ENCODE measurements at places on chromosomes 1 and 21.

- DNase-seq: no peak
These were observed 16.3 kb downstream of the OR2B11 start for GRCh38 chr1:247441606-247442005.

DNA sequence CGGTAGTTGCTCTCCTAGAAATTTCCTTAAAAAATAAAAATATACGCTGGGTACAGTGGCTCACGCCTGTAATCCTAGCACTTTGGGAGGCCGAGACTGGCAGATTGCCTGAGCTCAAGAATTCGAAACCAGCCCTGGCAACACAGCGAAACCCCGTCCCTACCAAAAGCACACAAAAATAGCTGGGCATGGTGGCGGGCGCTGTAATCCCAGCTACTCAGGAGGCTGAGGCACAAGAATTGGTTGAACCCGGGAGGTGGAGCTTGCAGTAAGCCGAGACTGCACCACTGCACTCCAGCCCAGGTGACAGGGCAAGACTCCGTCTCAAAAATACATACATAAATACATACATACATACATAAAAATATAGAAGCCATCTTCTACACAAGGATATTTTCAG, 262.8 kb downstream of the AKT3 start:
- DNase-seq: no peak

DNA sequence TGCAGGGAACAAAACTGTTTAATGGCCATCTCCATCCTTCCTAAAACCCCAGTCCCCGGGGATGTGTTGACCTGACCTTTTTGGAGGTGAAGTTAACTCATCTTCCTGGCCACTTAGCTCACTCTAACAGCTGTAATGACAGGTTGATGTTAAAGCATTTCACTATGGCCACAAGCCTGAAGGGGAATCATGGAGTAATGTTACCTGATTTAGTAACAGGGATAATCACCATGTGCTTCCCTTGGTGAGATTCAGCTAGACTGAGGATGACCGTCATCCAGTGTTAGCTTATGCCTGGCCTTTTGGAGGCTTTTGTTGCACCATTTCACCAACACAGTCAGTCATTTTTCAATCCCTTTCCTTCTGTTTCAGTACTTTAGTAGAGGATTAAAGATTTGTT, 64.3 kb upstream of the RAVER2 start:
- DNase-seq: no peak

GRCh38 chr1:199151634-199152425, 513.0 kb downstream of the PTPRC start:
- DNase-seq: no peak

DNA sequence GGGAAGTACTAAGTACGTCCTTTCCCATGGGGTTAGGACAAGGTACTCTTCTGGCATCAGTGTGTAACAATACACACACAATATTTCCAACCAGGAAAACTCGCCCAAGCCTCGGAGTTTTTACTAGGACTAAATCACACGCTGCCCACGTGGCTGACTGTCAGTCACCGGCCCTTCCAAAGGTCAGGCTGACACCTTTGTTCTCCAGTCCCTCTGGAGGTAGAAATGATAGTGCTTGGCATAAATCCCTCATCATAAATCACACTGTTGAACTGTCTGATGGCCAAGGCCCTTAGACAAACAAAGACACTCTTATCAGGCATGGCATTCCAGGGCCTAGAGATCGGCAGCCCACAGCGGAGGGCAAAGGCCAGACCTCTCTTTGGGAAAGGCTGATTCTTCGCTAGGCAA, 16.9 kb upstream of the SLAMF9 start:
- no peak for DNase-seq

DNA sequence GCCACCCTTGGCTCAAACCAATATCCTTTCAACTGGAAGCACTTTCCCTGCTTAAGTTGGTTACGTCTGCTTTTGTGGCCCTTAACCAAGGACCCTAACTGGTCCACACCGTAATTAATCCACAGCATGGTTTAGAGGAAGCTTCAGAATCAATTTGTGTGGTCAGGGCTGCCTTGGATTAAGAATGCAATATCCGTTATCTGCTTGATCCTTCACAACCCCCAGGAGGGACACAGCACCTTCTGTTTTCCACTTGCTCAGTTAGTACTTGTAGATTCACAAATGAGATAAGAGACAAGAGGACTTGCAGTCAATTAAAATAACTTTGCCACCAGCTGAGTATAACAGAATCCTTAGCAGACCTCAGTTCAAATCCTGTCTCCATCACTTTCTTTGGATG, 56.9 kb upstream of the LRP8 start:
- no peak for DNase-seq

DNA sequence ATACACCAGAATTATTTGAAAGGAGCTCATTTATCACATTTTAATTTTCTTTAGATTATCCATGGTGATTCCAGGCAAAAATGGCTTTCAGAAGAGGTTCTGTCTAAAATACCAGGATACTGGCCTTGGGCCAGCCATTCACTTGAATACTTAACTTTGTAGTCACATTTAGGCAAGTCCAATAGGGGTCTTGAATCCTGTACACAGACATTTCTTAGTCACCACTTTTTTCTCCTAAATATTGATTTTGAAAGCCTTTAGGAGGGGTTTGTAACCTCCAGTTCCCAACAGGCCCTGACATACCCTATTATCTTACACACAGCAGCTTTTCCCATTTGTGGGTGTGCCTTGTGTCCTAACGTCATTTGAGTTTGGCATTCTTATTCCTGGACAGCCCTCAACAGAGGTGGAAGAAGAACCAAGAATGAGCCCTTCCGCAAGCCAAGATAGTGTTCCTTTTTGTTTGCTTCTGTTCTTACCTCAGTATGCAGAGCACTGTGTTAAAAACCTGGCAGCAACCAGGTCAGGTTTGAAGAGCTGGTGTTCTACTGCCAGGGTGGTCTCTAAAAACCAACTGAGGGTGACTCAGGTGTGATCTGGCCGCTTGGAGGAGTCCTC, 19.5 kb downstream of the MAP3K7CL start:
- no peak for DNase-seq

- DNase-seq: no peak
These were observed 27.1 kb downstream of the PRDX6 start for GRCh38 chr1:173504268-173504667.

DNA sequence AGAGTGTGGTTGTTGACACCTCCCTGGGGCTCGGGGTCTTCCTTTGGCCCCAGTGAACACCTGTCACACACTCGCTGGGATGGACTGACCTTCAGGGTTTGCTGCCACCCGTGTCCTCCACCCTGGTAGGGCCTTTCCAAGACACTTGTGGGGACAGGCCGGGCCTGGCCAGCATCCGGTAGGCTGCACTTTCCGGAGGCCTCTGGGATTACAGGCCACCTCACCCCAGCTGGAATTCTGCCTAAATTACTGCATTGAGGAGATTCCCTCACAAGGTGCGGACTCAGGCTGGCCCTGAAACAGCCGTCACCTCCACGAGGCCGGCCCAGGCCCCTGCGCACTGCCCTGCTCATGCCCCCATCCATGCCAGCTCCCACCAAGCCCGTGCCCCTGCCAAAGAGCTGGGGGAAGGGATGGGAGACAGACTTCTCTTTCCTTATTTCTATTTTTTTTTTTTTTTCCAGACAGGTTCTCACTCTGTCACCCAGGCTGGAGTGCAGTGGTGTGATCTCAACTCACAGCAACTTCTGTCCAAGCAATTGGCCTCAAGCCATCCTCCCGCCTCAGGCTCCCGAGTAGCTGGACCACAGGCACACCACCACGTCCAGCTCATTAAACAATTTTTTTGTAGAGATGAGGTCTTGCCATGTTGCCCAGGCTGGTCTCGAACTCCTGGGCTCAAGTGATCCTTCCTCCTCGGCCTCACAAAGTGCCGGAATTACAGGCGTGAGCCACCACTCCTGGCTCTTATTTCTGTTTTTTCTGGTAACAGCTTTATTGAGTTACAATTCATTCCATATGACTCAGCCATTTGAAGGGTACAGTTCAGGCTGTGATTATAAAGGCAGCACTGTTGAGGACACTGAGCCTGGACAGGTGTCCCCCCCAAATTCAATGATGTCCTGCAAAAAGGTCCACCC, 11.3 kb downstream of the CSTB start:
- peak; percentile 52 for DNase-seq

DNA sequence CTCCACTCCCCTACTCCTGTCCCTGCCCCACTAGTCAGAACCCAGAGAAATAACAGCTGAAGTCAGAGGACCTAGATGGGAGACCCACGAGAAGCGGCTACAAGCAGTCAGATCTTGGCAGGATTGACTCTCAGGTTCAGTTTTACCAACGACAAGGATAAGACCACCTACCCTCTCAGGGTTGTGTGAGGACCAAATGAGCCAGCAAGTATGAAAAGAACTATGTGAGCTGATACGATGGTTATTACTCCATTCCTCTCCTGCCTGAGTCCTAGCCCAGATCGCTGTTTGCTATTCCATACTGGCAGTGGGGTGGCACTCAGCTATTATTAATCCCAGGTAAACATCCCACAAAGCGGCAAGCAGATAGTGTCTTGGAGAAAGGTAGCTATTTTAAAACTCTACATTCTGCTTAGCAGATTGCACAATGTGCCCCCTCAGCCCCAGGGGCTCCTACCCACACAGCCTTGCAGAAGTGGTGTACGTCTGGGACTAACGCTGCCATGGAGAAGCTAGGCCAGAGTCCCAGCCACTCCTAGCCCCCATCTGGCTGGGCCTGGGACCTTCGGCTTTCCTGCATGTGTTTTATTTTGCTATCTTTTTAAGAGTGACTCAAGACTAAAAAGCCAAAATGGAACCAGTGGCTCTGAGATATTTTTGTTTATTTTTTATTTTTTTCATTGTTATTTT, 58.9 kb downstream of the CD46 start:
- DNase-seq: no peak

GRCh38 chr1:114108751-114109255, 44.9 kb downstream of the SYT6 start:
- DNase-seq: no peak

- no peak for DNase-seq
These were observed 47.9 kb downstream of the PHACTR4 start for GRCh38 chr1:28417441-28417922.

DNA sequence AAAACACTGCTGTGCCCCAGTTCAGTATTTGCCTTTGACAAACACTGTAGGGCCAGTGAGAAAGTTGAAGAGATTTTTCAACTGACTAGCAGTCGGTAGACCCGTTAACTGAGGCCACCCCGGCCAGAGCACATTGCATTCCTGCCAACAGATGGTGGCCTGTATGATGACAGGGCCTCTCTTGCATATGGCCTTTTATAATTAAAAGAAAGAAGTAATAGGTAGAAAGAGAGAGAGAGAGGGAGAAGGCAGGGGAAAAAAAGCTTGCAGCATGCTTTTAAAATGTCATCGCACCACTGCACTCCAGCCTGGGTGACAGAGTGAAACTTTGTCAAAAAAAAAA, 4.7 kb upstream of the C1orf174 start:
- no peak for DNase-seq

GRCh38 chr21:41678924-41679318, 87.9 kb downstream of the RIPK4 start:
- DNase-seq: peak; percentile 95

DNA sequence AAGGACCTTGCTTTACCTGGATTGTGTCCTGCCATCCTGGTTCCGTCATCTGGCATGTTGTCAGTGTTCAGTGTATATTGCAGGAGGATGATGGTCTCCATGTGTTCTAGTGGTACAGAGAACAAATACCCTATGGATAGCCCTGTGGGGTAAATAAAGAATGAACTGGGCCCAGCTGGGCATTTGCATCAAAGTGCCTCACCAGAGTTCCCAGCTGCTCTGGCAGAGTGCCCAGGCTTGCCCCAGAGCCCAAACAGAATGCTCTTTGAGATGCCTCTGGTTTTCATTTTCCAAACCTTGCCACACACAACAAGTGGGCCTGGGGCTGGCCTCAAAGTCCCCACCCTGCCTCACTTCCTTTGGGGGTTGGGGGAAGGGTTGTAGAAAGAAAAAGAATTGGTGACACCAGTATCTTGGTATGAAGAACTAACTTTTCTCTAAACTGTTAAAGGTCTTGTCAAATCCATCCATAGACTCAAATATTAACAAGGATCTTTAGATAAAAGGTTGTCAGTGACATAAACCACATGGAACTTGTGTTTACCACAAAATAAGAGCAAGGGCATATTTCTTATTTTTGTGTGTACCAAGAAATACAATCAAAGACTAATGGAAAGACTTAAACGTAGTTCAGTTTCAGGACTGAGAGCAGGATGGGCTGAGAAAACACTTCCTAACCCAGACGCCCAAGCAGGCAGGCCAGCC, 82.2 kb downstream of the LMO4 start:
- no peak for DNase-seq

GRCh38 chr1:157920748-157921147, 72.7 kb upstream of the KIRREL1 start:
- DNase-seq: no peak

- no peak for DNase-seq
These were observed 33.4 kb downstream of the DOCK7 start for GRCh38 chr1:62654744-62655143.
